ENCODE measurements at places on chromosomes 16 and 17.

DNA sequence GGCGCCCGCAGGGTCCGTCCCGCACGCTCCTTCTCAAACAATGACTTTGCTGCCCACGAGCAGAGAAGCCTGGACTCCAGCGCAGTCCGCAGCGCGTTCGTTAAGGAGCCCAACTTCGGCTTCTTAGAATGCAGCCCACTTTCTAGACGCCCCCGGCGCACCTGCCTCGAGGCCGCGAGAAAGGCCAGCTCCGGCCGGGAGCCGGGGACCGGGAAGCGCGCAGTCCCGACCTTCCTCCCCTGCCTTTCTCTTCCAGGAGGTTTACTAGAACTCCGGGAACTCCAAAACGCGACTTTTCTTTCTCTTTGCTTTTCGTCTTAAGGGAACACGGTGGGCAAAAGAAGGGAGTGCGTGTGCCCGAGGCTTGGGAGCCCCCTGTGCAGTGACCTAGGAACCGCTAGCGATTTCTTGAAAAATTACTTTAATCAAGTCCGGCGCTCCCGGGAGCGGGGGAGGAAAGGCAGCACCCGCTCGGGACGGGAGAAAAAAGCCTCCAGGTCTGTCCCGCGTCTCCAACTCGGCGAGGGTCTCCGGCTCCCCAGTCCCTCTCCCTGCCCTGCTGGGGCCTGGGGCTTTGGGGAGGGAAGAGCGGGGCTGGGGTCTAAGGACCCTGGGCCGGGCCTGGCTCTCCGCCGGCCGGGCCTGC is 2.6 kb downstream of the HNF1B start:
- DNase-seq = no peak

- no peak for DNase-seq
Measured at GRCh38 chr17:16073845-16074244, 74.2 kb downstream of the TTC19 start.

GRCh38 chr17:41565338-41565737 is 6.5 kb downstream of the KRT9 start:
- no peak for DNase-seq

- DNase-seq = no peak
Measured at GRCh38 chr17:65173976-65174683, 37.0 kb downstream of the RGS9 start.

- DNase-seq = no peak
Measured at GRCh38 chr16:66908116-66908515, 10.6 kb downstream of the CDH16 start.

DNA sequence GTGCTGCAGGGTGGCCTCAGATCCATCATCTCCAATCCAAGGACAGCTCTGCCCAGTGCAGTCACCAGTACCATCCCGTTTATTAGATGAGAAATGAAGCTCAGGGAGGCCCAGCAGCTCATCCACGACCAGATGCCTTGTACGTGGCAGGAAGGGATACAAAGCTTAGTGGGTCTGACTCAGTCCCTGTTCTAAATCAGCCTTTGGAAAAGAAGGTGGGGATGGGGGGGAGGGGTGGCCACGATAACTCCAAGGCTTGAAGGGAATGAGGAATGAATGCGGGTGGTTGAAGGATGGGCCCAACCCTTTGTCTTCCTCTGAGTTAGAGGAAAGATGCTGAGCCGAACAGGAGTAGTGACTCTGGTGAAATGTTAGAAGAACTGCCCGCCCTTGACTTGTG is 25.8 kb downstream of the LLGL2 start:
- no peak for DNase-seq

GRCh38 chr17:2706911-2707510 is 4.6 kb downstream of the CLUH start:
- no peak for DNase-seq

DNA sequence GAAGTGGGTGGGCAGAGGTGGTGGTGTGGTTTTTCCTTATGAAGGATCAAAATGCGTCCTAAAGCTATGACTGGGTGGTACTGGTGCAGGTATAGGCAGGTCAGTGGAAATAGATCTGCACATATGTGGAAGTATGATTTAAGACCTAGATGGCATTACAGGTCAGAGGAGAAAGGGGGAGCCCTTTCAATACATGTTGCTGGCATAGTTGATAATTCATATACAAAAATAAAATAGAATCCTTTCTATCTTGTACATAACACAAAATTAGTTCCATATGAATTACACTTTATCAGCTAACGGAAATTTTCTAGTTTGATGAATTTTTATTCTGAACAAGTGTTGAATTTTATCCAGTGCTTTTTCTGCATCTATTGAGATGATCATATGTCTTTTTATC is 20.8 kb upstream of the PIK3R5 start:
- DNase-seq = no peak

DNA sequence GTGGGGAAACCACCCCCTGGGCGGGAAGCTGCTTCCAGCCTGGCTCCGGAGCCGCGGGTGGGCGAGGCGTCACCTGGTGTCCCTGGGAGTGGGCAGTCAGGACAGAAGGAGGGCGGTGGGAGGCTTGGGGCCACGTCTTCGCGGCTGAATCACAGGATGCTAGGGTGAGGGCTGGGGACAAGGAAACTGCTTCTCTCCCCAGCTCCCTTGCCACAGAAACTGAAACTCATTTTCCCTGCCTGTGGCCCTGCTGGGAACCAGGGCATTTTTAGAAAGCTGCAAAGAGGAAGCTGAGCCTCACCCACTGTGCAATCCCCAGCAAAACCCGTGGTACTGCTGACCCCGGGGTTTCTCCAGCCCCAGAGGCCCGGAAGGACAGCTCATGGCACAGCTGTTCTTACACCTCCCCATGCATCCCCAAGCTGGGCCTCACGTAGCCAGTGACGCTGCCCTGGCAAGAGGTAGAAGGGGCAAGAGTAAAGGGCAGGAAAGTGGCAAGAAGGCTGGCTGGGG is 8.2 kb downstream of the RHBDF2 start:
- peak; percentile 36 for DNase-seq

GRCh38 chr16:46687486-46687885 is 1.5 kb downstream of the VPS35 start:
- DNase-seq = no peak

GRCh38 chr16:27515874-27516353 is 33.8 kb downstream of the GTF3C1 start:
- peak; percentile 24 for DNase-seq

- no peak for DNase-seq
Measured at GRCh38 chr16:16076423-16076813, 127.0 kb downstream of the ABCC1 start.

GRCh38 chr17:71935341-71935740 is 185.5 kb upstream of the SOX9 start:
- no peak for DNase-seq

DNA sequence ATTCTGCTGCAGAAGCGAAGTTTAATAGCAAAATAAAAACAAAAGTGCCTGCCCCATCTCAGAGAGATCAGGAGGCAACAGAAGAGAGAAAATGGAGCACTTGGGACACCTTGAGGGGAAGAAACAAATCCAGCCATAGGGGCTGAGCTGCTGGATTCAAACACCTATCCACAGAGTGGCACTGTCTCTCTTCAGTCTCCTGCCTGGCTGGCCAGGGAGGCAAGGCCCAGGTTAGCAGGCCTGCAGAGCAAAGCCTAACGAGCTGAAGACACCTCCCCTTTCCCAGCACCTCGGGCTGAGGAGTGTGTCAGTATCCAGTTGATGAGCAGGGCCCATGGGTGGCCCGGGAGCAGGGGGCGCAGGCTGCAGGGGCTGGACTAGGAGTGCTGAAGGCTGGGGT is 8.8 kb upstream of the KRT31 start:
- DNase-seq = no peak

- DNase-seq = peak; percentile 92
Measured at GRCh38 chr17:35448214-35448898, at the start of gene SLFN13. Gene SLFN13, minus strand, starts transcription at chr17:35448766. Its CDS starts 3,086 bp downstream, at chr17:35445680.

DNA sequence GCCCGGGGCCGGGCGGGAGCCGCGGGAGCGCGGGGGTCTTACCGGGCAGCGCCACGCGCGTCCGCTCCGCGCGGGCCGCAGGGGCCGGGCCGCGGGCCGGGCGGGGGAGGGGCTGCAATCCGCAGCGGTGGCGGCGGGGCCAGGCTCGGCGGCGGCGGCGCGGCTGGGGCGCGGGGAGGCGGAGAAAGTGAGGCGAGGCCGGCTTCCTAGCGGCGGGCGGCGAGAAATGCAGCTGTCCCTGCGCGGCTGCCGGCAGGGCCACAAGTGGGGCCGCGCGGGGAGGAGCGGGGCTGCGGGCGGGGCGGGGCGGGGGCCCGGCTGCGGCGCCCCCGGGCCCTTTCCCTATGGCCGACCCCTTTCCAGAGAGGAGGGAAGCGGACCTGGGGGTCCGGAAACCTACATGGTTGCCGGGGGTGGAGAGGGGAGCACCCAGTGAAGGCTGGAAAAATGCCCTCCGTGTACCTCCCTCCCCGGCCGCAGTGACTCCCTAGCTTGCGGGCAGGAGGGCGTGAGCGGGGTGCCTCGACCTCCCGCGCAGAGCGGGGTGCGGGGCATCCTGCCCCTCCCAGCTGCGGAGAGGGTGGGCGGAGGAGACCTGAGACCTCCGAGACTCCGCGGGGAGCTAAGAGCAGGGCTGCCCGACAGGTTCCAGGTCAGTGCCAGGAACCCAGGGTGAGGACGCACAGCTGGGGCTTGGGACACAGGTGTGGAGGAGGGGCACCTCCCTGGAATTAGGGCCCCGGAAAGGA is at the start of gene CUEDC1:
TSS of gene CUEDC1 (minus strand) at position 230 of the 749 bp plus-strand sequence. CDS start 69,848 bp downstream, outside the sequence.
- DNase-seq = peak; percentile 59

DNA sequence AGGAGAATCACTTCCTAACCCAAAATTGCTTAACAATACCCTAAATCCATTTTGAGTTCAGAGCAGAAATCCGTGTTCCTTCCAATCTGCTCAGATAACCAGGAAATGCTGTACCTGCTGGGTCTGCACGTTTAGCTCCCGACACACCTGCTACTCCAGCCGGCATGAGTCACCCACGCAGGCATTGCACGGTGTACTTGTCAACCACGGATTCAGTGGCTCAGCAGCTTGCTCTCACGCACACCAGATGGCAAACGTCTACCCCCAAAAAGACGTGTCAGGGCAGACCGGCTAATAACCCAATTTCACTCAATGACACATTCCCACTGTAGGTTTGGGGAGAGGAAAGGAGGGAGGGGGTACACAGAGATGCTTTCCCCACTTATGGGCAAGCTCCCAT is 468.1 kb downstream of the SOX9 start:
- no peak for DNase-seq

DNA sequence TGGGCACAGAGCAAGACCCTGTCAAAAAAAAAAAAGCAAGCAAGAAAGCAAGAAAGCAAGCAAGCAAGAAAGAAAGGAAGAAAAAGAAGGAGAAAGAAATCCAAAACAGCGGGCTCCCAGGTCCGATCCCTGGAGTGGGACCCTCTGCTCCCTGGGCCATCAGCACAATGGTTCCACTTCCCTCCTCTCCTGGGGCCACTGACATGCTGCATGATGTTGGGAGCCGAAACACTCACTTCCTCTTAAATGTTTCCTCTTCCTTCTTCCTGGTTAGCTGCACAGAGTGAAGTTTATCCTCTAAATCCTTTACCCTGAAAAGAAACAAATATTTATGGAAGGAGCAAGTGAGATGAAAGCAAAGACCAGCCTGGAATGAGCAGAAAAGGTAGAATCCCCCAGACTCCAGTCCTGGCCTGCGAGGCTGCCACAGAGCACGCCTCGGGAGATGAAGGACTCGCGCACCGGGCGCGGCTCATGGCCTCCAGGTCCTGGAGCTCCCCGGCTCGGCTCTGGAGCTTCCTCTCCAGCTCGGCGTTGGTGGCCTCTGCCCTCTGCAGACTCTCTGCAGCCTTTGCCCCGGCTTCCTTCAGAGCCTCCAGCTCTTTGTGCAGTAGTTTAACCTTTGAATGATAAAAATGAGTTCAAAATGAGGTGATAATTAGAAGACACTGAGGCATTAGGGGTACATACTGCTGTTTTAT is 19.0 kb downstream of the CCDC57 start:
- no peak for DNase-seq

DNA sequence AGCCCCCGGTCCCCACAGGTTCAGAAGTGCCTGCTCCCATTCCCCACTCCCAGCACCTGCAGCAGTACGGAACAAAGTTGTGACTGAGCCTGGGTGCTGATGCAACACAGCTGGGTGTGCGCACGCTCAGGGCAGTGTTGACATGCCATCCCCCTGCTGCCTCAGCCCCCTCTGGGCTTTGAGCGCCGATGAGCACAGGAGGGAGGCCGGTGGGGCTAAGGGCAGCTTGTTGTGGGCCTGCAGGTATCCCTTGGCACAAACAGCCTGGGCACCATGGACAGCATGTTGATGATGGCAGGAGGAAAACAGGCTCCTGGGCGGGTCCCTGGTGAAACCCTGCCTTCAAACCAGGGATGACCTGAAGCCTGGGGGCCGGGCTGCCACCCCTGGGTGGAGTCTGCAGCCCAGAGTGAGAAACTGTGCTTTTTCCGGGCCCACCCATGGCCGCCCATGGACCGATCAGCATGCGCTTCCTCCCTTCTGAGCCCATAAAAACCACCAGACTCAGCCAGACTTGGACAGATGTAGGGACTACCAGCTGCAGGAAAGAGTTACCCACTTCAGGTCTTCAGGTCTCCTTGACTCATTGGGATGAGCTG is 175.5 kb downstream of the PHKB start:
- no peak for DNase-seq

DNA sequence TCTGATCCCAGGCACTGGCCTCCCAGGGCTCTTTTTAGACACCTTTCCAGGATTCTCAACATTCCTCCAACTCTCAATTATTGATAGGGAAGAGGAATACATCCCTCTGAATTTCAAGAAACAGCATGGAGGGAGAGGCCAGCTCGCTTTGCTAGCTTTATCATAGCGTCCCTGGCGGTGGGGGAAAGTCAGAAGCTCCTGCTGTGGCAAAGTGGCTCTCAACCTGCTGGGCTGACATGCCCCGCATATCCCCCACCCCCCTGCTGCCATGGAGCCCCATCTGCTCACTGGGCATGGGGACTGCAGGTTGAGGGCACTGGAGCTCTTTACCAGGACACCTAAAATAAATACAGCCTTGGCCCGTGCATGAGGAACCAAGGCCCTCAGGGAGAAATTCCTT is 140.3 kb downstream of the SLC39A11 start:
- DNase-seq = no peak

DNA sequence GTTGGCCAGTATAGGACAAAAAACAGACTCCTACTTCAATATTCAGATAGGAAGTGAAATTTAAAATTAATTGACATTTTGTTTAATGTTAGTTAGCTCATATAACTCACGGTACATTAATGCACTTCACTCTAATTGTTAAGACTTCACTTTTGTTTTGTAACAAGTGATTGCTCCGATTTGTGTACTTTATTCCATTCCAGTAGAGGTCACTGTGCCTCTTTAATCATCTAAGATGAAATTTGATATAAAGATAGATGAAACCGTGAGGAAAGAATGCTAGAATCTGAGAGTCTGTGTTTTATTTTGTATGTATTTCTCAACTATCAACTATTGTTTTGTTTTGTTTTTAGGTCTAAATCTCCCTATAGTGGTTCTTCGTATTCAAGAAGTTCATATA is 29.0 kb downstream of the RBBP6 start:
- DNase-seq = no peak
